ENCODE measurements at places on chromosomes 5 and 9.

- DNase-seq = no peak
These were observed 53.8 kb downstream of the CAST start for GRCh38 chr5:96716007-96716406.

- no peak for DNase-seq
These were observed 244.8 kb downstream of the MPDZ start for GRCh38 chr9:13034694-13035002.

DNA sequence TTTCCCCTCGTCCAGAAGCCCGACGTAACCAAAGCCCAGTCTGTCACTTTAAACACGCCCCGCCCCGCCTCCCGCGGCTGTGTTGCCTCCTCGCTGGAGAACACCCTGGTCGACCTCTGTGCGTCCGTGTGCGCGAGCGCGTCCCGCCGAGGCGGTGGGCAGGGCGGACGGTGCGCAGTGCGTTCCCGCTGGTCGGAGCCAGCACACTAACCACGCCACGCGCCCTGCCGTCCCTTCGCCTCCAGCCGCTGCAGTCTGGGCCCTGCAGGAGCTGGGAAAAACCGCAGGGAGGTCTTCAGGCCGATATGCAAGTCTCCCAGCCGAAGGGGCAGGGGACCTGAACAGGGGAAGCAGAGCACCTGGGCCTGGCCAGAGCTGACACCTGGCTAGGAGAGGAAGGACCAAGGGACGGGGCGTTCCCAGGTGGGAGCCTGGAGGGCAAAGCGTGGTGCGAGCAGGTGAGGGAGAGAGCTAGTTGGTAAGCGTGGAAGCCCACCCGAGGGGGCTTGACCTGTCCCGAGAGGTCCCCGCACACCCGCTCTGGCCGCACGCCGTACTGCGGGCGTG, 1.3 kb upstream of the PHPT1 start:
- peak; percentile 40 for DNase-seq

GRCh38 chr5:157828944-157829639, 29.9 kb downstream of the CLINT1 start:
- no peak for DNase-seq

GRCh38 chr5:77305956-77306355, 95.5 kb downstream of the PDE8B start:
- no peak for DNase-seq

DNA sequence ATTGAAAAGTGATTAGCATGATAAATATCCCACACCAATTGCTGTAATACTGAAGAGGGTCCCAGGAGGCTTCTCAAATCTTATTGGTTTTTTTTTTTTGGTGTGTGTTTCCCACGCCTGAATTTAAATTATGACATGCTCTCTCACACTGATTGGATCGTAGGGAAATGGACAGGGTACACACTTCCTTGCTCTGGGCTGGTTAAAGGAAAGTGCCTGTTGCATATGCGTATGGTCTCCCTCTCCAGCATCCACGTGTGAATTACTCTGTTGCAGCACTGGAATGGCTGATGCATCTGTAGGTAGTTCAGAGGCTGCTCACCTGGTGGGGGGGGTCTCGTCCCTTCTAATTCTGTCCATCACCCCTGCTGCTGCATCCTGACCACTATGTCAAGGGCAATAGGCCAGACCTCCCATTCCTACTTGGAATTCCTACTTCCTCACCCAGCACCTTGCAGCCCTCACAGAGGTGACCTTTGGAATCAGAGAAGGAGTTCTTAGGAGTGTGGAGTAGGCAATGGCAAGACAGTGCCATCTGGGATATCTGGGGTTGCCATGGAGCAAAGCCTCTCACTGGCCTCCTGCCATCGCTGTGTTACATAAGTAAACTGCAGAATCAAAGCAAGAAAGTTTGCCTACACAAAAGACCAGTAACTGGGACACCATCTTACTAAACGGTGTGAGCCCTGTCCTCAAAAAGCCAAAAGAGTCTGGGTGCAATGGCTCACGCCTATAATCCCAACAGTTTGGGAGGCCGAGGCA, 71.4 kb upstream of the FBXW11 start:
- DNase-seq = no peak

DNA sequence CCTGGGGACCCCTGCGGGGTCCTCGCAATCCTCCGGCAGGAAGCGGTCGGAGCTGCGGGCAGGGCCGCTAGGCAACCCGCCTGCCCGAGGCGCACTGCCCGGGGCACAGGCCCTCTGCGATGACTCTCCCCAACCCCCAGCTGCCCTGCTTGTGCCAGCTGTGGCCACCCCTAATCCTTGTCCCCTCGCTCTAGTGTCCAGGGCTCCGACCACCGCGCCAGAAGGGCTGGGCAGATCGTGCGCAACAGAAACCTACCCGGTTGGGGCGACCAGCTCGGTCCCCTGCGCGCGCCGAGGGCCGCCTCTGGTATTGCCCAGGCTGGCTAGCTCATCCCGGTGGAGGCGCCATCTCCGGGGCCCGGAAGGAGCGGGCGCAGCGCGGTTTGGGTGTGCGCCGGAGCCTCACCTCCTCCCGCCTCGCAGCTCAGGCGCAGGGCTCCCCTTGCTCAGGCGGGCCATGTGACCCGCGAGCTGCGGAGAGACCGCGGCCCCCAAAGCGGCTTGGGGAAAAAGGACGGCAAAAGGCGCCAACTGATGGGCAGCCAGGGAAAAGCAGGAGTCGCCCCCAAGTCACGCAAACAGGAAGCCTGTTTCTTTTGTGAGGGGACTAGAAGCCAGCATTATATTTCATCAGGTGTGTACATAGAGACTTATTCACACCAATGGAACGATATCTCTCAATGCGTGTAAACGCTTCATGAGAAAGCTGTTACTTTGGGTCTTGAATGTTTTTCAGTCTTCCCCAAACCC, 46.8 kb upstream of the RNF20 start:
- no peak for DNase-seq

GRCh38 chr9:137426018-137426681, 3.0 kb downstream of the NOXA1 start:
- DNase-seq = no peak

DNA sequence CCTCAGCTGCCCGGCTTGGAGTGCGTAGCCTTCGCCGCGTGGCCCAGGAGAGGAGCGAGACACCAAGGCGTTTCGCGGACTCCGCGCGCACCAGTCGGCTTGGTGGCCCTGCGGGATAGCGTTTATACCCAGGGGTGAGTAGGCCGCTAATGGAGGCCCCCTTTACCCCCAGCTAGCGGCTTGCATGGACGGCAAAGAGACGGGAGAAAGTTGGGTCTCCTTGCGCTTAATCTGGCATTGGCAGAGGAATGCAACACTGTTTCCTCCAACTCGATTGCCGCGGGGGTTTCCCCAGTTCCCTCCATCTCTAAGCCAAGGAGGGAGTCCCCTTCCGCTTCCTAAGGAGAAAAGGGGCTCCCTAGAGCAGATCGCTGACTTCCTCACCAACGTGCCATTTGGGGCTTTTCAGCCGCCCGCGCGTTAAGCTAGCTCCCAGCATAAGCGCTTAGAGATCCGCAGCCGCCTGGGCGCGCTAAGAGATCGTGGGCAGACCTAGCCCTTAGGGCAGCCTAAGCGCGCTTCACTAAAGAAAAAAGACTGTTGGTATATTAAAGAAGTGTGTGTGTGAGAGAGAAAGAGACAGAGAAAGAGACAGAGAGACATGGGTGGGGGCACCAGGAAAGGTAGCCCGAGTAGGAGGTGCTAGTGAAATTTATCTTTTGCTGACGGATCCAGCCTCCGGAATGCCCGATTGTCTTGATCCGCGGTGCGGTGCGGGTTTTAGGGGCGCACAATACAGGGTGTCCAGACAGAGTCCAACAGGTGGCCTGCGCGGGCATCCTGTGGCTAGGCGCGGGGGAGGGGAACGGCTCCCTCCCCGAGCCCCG, 597.9 kb upstream of the SGCD start:
- DNase-seq = no peak

DNA sequence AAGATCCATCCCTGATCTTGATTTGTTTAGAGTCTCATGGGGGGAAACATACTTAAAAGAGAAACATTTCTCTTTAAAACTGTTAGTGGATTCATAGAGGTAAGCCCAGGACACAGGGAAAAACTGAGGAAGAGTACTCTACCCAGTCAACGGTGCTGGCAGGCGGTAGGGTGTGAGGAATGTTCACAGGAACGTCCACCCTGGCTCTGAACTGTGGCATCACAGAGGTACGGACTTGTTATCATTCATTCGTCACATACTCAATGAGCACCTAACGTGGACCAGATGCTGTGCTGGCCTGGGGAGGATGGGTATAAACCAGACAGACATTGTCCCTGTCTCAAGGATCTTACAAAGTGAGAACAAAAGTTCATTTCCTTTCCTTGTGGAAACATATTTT, 18.8 kb upstream of the PPARGC1B start:
- DNase-seq = no peak

DNA sequence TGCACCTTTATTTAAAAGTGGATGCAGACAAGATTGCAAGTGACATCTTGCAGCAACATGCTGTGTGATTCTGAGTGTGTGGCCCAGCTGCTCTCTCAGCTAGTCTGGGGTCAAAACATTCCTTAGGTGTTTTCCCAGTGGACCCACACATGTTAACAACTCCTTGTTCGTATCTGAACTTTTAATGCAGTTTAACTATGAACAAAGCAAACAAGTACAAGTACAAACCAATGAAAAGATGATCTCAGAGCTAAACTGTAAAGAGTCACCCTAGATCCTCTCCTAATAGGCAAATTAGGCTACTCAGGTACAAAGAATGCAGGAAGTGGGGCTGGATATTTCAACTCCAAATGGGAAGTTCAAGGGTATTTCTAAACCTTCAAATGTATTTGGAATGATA, 108.4 kb downstream of the ENTREP1 start:
- DNase-seq = no peak

DNA sequence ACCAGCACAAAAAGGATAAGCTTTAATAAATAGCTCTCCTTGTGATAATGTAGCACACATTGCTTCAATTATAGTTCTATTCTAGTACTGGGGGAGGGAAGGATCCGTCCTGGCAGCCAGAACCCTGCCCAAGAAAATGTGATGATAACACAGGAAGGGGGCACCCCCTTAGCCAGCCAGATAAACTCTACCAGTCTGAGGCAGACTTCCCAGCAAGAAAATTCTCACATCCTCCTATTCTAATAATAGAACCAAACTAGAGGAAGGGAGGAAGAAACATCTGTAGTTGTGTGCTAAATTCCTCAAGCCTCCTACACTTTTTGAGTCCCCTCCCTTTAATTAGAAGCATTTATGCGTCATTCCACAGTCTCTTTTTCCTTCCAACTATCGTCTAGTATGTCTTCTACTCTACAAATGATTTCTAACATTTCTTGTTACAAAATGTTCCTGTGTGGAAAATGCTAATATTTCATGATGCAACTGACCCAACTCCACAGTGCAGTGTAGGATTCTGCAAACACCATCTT, 261.0 kb downstream of the SEMA5A start:
- no peak for DNase-seq

GRCh38 chr5:127802477-127802865, 99.3 kb downstream of the CCDC192 start:
- DNase-seq = no peak

DNA sequence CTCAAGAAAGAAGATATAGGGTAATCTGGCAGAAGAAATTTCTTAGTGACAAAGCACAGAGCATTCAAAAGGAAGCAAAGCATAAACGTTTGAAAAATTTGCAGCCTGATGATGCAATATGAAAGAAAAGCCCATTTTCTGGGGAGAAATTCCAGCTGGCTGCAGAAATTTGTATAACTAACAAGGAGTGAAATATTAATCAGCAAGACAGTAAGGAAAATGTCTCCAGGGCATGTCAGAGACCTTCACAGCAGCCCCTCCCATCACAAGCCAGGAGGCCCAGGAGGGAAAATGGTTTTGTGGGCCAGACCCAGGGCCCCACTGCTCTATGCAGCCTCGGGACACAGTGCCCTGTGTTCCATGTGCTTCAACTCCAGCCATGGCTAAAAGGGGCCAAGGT, 359.4 kb downstream of the HINT1 start:
- DNase-seq = no peak

DNA sequence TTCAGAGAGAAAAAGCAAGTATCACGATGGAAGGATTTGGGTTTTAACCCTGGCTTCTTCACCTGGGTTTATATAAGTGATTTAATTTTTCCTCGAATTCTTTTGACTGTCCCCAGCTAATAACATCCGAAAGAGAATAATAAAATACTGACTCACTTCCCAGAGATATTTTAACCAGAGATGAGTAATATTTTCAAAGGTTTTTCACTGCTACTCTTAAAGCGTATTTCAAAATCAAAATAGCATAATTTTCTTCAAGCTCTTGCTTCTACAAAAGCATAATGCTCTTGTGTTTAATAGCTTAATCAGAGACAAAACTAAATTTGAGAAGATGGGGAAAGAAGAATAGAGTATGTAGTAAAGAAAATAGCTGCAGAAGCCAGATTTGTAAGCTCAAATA, 215.2 kb upstream of the PTGER4 start:
- no peak for DNase-seq
